ENCODE measurements at places on chromosomes 11 and 22.
A peak's percentile ranks its signal among the peaks of the same experiment; 100 is the strongest.

DNA sequence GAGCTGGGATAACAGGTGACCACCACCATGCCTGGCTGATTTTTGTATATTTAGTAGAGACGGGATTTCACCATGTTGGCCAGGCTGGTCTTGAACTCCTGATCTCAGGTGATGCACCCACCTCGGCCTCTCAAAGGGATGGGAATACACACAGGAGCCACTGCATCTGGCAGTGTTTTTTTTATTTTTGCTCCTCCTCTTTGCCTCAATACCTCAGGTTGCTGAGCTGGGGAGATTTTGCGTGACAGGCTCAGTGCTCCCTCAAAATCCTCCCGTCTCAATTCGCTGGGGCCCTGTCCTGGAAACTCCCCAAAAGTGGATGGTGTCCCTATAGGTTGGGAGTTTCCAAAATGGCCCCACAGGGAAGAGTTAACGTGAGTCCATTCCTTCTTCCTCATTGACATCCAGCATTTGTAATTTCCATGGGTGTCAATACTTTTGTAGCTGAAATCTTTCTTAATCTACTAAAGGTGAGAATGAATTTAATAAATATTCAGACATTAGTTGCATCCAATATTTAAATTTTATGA lies 71.8 kb downstream of the GGTLC2 start:
- DNase-seq = no peak

GRCh38 chr11:32427935-32428664 lies 7.2 kb downstream of the WT1 start:
- DNase-seq = no peak

DNA sequence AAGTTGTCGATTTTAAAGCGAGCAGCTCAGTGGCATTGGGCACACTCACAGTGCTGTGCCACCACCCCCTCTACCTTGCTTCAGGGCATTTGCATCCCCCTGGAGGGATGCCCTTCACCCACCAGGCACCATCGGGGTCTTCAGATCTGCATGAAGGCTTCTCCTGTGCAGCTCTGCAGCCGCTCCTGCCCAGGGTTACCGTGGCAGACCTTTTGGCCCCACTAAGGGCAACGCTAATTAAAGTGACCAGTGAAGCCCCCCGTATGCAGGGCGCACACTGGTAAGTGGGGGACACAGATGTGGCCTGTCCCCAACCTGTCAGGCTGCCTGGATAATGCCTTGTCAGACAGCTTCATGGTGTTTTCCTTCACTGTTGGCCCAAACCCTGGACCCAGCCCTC lies 1117.7 kb downstream of the BRD1 start:
- DNase-seq = no peak

GRCh38 chr11:2318707-2319106 lies 16.9 kb downstream of the TSPAN32 start:
- no peak for DNase-seq

DNA sequence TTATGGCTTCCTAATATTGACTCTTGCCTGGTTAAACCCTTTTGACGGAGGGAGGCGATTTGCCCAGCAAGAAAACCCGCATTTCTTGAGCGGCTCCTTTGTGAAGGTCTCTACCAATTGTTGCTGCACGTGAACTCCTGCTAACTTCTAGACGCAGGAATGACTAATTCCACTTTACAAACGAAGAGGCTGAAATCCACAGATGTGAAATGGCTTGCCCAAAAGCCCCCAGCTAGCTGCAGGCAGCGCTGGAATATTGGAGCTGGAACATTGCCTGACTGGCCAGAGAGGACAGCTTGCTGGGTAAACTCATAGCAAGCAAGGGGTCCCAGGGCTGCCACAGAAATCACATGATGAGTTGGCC lies 542 bp downstream of the GCAT start:
- DNase-seq = no peak

GRCh38 chr11:17250561-17251350 lies 25.8 kb upstream of the NUCB2 start:
- no peak for DNase-seq

- DNase-seq = no peak
Measured at GRCh38 chr11:79011357-79011756, 429.5 kb downstream of the TENM4 start.

DNA sequence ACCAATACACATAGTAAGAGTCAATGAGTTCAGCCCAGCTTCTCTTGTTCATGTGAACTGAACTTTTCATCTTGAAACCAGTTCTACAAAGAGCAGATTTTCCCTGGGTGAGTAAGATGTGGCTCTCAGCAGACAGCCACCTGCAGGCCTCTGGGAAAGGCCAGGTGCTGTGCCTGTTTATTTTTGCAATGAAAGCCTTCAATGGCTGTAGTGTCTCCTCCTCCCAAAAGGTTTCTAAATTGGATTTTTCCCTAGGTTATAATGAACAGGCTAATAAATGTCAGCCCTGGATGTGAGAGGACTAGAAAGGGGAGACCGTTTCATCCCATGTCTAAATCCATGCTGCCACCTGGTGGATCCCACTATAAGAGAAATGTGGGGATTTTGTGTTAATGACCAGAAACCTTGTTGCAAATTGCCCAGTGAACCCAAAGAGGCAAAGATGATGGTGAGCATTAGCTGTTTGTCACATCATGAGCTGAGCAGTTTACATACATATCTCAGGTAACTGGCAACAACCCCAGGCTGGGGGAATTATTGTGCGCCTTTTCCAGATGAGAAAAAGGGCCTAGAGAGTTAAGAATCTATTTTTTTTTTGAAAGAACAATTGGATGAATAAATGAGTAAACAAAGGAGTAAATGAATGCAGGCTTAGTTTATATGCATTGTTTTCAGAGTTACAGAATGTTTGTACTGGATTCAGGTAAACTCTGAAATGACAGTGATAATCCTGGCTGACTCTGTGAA lies 12.7 kb downstream of the C11orf91 start:
- no peak for DNase-seq

GRCh38 chr11:126082251-126083109 lies 19.8 kb upstream of the CDON start:
- DNase-seq = no peak

GRCh38 chr11:68014157-68014946 lies 4.2 kb downstream of the ALDH3B1 start:
- DNase-seq = no peak

GRCh38 chr11:122516686-122517085 lies 138.8 kb upstream of the UBASH3B start:
- DNase-seq = no peak

- DNase-seq = no peak
Measured at GRCh38 chr11:128790196-128790595, 76.9 kb downstream of the KCNJ1 start.

- no peak for DNase-seq
Measured at GRCh38 chr11:74819400-74819799, 70.8 kb downstream of the RNF169 start.

DNA sequence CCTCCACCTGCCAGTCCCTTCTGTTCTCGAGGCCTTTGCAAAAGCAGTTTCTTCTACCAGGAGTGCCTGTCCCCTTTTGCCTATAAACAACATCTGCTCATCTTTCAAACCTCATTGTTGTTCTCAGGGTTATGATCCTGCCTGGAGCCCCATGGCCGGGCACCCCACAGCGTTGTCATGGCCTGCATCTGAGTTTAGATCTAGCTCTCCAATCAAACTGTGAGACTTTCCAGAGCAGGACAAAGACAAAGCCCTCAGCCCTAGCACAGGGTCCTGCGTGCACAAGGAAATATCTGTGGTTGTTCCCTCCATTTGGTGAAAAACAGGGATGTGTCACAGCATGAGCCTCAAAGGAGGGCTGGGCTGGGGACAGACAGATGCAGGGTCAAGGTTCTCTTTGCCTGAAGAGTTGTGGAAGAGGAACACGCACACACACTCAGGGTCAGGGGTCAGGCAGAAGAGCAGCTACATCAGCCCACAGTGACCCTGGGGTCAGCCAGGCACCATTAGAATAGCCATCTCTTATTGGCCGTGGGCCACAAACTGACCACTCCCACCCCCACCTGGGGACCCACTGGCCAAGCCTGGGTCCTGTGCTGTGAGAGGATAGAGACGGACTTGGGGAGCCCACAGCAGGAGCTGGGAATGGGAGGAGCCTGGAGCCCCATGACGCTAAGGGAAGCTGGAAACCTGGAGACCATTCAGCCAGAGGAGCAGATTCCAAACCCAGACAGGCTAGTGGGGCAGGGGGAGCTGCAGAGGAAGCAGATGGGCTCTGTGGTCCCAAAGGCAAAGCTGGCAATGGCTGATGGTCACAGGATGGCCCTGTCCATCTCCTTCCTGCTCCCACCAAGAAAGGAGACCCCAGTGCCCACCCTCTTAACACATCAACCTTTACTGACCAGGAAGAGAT lies 99.4 kb downstream of the PDE2A start:
- no peak for DNase-seq

GRCh38 chr22:46233231-46233630 lies 16.9 kb downstream of the CDPF1 start:
- no peak for DNase-seq

GRCh38 chr11:2319791-2320472 lies 18.1 kb downstream of the TSPAN32 start:
- no peak for DNase-seq

DNA sequence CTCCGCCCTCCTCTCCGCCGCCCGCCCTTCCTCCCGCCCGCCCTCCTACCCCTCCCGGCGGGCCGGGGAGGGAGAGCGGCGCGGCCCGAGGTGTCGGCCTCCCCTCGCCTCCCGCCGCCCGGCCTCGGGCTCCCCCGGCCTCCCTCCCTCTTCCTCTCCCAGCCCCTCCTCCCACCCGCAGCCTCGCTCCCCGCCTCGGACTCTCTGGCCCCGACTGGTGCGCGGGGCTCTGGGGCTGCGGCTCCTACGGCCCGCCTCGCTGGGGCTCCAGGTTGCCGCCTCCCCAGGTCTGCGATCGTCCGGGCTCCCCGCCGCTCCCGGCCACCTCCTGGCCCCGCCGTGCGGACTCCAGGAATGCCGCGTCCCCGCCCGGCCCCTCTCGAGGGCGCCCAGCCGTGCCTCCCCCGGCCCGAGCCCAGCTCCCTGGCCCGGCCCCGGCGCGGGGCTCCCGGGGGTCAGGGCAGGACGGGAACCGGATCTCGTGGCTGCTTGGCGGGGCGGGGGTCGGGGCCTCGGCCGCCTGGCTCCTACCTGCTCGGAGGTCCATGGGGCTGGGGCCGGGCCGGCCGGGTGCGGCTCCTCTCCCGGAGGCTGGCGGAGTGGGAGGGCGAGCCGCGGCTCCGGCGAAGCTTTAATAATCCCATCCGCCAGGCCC lies at the start of gene CLCF1:
TSS of gene CLCF1 (minus strand) at position 606 of the 655 bp plus-strand sequence. CDS start at position 547, 59 bp downstream.
- DNase-seq = peak; percentile 50

- peak; percentile 25 for DNase-seq
Measured at GRCh38 chr22:22882033-22882717, 5.4 kb upstream of the IGLL5 start.

GRCh38 chr11:27427183-27427980 lies 45.2 kb downstream of the LGR4 start:
- no peak for DNase-seq

- peak; percentile 18 for DNase-seq
Measured at GRCh38 chr11:60717956-60718355, 6.6 kb upstream of the MS4A18 start.

DNA sequence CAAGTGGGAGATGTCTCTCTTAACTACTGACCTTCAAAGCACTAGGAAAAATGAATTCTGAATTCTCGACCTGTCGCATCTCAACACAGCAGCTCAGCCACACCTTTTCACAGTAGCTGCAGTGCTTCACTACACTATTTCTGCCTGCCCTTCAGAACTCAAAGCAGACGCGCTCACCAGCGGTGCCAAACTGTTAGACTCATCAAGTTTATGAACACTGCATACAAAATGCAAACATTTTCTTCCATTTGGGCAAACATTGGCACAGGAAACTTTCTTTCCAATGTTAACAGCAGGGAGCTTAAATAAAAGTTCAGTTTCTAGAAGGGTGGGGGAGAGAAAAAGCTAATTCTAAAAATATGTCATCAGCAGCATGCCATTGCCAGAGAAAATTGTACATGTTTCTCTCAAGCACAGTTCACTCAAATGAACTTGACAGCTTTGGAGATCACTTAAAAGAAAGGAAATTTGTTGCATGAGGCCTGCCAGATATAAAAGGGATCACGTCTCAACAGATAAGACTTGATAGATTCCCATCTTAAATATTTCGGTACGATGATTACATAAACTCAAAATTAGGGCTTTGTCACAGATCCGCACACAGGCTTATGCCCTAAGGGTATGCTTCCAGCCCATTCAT lies 82.7 kb downstream of the CADM1 start:
- no peak for DNase-seq

- DNase-seq = peak; percentile 37
Measured at GRCh38 chr22:45164270-45165088, 754 bp downstream of the NUP50 start.

GRCh38 chr11:2194877-2195755 lies 23.5 kb upstream of the TH start:
- peak; percentile 45 for DNase-seq

DNA sequence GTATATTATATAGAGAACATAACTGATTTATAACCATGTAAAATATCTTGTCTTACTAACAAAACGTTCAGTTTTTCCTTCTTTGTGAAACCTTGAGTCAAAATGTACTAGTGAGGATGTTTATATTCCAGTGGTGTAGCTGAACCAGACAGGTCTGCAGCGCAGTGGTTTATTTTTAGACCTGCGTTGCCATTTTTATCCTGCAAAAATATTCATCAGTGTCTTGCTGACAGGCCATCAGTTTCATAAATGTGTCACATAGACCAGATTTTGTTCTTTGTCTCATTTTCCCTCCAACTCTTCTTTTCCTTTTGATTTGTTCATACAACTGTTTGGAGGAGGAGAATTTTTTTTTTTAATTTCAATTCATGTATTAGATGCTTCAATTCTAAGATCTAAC lies 43.1 kb downstream of the HSD17B12 start:
- DNase-seq = no peak

GRCh38 chr11:114059278-114059983 lies at the start of gene ZBTB16:
Gene ZBTB16, plus strand, starts transcription at chr11:114059711. Its CDS starts 3,590 bp downstream, at chr11:114063301.
- DNase-seq = peak; percentile 71

GRCh38 chr22:38494498-38494897 lies 11.6 kb downstream of the DDX17 start:
- no peak for DNase-seq

DNA sequence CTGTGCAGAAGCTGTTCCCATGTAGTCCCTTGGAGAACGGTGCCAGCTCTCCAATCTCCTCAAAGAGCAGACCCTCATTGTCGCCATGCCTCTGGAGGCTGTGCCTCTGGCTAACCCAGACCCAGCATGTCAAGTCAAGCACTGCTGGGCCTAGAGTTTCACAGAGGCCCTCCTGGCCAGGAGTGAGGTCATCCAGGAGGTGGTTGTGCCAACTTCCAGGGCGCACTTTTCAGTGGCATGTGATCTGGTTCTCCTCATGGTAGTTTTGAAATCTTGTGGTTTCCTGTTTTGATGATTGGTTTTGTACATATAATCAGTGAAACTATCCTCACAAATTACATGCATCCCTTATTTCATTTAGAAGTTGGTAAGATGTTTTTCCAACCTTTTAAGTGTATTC lies 78.9 kb downstream of the PPFIBP2 start:
- no peak for DNase-seq

- no peak for DNase-seq
Measured at GRCh38 chr11:100890789-100891188, 203.7 kb downstream of the ARHGAP42 start.

DNA sequence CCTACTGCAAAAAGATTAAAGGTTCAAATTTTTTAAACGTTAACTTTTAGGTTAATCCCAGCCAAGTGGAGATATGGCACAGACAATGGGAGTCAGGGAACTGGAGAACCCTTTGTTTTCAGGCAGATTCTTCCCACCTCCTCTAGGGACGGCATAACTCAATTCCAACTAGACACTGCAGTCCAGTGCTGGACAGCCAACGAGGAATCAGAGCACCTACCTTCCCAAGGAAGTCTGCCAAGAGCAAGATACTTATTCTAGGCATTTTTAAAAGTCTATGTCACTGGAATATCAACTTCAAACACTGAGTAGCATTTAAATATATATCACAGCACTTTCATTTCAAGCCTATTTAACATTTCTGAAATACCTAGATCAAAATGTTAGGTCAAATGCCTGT lies 7.3 kb downstream of the CADM1 start:
- DNase-seq = no peak
